ENCODE measurements at places on chromosomes 12 and 14.

GRCh38 chr14:93764211-93764659 lies 24.1 kb downstream of the PRIMA1 start:
- no peak for DNase-seq

DNA sequence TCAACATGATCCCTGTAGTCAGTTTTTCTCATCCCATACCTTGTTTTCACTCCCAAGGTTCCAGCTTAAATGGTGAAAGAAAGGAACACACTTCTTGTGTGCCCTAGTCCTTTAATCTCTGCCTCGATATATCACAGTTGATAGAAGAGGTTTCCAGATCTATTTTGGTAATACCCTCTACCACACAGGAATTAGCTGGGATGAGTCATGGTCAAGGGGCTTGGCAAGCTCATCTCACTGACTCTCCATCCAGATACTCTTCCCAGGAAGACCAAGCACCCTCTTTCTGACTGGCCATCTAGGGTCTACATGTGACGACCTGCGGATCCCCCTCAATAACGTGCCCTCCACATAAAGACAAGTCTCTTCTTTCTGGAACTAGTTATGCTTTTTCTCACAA lies 277.9 kb downstream of the ITPR2 start:
- DNase-seq, result no peak

- no peak for DNase-seq
Observed at GRCh38 chr12:13183620-13184019, 12.9 kb upstream of the EMP1 start.

DNA sequence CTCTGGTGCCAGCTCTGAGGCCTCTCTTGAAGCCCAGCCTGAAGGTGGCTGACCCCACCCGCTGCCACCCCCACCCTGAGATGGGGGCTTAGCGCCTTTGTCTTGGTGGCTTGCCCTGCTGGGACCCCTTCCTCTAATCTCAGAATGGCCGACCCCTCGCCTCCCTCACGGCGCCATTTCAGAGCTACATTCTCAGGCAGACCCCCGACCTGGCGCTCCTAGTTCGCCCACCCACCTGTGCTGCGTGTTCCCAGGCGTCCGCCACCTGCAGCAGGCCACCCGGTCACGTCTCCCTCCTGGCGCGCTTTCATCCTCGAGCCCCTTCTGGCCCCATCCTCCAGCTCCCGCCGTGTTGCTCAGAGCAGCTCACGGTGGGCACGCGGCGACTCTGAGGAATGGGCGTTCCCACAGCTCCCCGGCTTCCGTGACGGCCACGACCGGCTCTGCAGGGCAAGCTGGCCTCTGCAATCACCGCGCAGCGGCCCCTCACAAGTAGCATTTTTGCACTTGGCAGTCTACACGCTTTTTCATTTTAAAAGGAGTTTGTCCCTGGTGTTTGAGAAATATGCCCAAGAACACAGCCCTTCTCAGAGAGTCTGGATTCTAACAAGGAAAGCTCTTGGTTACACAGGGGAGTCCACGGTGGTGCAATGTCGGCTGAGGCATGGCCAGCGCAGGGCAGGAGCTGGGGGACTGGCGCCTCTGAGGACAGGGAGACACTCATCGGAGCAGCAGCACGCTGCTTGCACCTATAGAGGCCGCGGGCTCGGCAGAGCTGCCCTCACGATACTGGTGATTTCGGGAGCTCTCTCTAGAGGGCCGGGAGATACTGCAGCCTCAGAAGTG lies 105.7 kb upstream of the C14orf180 start:
- DNase-seq, result no peak

- no peak for DNase-seq
Observed at GRCh38 chr12:92445253-92446082, 257.3 kb upstream of the PLEKHG7 start.

GRCh38 chr12:46269429-46270241 lies 792 bp upstream of the SLC38A1 start:
- DNase-seq, result peak; percentile 26

DNA sequence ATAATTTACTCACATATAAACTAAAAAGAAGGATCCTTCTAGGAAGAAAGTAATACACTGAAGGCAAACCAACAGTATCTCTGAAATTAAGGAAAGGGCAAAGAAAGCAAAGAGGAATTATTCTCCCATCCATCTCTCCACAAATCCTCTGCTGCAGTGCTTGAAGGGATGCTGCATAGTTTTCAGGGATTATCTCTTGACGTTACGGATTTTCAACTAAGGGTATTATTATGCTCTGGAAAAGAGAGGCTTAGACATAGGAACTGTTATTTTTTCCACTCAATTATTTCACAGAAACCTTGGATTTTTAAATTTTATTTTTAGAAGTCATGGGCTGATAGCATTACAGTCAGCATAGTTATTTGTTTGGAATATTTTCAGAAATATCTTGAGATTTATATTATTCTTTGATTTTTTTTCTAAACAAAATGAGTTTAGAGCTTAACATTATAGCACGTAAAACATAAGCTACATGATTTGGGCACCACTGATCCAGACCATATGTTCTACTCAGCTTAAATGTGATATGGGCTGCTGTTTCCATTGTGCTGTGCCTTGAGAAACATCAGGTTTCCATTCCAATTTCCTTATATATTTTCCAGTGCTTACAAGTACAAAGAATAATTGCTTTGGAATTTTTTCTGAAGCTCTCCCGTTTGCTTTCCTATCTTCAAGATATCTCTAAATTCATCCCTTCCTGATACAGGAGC lies 57.9 kb upstream of the DCN start:
- no peak for DNase-seq

DNA sequence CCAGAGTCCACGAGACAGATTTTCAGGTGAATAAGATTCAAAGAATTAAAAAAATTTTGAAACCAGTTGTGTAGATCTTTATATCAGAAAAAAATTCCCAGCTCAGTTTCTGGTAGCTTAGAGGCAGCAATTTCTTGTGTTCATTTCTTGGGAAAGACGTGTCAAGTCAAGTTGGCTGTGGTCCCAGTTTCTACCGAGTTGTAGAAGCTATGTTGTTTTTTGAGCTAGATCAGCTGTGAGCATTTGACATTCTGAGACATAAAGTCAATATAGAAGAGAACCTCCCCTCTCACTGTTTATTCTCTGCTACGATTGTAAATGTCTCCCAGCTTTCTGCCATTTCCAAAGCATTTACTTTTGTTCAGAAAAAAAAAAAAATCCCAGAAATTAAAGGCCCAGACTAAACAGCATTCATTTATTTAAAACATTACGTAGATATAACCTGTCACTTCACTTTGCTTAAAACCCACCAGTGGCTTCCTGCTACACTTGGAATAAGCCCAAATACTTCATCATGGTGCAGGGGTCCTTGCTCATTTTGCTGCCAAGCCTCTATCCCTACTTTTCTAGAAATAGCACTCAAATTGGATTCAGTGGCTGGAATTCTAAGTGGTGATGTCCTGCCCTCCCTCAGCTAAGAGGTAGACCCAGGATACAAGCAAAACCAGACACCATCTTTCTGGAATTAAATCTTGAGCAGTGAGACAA lies 20.6 kb upstream of the PYGL start:
- DNase-seq, result peak; percentile 8

DNA sequence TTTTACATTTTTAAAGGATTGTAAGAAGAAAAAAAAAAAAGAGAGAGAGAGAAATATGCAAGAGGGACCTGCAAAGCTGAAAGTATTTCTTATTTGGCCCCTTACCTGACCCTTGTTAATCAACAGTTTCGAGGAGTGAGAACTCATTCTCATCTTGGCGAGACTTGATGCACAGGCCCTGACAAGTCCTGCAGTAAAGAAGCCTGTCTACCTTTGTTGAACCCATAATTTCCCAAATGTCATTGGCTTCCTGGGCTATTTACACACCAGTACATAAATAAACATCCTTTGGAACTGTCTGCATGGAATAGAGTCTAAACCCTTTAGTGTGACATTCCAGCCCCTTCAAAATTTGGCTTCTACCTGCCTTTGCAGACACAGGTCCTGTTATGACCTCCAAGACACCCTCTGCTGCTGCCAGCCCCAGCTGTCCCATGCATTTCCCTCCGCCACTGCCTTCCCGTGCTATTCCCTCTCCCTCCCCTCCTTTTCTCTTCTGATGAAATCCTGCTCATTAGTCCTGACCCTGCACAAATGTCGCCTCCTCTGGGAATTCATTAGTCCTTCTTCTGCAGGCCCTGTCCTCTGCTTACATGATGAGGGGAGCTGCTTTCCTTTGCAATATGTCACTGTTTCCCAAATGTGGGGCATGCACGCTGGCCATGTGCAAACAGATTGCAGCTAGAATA lies 35.1 kb downstream of the MYL2 start:
- DNase-seq, result no peak

DNA sequence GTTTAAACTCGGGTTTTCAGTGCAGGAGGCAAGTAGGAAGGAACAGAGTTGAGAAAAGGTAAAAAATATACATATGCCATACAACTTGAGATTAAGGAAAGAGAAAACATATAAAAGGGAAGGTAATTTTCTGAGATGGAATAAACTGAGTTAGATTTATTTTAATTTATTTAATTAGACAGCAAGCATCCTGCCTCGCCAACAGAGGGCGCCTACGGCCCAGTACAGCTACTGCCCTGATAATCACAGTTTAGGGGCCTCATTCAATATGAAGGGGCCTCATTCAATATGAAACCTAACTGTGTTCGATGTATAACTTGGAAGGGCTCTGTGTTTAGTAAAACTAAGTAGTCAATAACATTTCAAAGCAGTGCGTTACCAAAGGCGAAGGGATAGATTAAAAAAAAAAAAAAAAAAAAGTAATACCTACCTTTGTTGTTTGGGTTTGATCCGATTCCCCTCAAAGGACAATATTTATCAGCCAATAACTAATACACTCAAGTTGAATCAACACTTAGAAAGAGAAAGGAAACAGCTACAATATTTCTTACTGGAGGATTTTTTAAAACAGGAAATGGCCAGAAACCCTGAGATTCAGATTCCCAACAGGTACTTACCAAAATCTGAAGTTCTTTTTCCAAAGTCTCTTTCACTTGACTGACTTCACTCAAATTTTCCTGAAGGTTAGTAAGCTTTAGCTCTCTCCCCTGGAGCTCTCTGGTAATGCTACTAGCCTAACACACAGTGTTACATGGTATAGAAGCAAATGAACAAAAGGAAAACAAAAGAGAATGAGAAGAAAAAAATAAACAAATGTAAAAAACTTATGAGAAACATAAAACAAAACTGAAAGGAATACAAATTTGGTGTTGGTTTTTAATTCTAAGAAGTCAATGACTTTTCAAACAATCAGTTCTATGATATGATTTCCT lies 70.0 kb upstream of the VPS33A start:
- DNase-seq, result no peak

- no peak for DNase-seq
Observed at GRCh38 chr12:108016022-108016564, 113.0 kb upstream of the WSCD2 start.

DNA sequence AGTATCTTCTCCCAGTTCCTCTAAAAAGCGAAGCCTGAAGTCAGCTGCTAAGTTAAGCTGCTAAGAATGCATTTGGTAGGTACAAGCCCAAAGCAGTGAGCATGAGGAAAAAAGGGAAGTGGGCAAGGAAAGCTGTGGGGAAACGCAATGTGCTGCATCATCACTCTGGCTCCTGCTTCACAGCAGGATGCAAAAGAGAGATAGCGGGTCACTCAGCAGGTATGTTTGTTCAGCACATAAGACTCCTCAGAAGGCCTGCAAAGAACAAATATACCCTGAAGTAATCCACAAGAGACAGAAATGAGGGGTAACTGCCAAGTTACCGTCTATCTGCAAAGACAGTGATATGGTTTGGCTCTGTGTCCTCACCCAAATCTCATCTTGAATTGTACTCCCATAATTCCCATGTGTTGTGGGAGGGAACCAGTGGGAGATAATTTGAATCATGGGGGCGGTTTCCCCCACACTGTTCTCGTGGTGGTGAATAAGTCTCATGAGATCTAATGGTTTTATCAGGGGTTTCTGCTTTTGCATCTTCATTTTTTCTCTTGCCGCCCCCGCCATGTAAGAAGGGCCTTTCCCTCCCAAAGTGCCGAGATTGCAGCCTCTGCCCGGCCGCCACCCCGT lies 127.4 kb upstream of the EGLN3 start:
- no peak for DNase-seq

DNA sequence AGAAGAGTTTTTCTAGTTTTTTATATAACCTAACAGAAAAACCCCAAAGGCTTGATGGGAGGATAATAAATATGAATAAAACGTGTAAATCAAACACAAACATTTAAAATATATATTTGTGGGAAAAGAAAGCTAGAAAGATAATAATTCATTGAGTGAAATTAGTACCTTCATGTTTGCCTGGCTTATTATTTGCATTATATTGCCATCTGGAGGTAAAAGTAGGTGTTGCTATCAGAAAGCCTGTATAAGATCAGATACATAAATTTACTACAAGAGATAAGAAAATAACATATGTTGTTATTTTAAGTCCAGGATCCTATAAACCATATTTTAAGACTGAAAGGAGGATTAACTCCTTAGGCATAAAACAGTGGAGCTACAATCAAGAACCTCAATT lies 77.7 kb downstream of the NTS start:
- no peak for DNase-seq

DNA sequence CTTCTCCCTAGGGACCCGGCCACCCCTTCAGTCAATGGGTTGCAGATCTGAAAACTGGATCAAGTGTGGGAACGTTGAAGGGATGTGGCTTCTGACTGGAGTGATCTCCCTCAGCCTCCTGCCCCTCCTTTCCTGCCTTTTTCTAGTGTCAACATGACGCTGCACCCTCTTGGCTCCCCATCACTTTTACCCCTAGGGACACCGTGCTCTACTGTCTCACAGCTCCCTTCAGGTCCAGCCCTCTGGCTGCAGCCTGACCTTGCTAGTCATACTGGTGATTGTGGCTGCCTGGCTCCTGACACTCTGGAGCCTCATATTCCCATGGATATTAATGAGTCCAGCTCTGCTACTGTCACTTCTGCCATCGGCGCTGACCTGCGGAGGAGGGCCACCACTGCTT lies 51.5 kb upstream of the RASSF3 start:
- no peak for DNase-seq

DNA sequence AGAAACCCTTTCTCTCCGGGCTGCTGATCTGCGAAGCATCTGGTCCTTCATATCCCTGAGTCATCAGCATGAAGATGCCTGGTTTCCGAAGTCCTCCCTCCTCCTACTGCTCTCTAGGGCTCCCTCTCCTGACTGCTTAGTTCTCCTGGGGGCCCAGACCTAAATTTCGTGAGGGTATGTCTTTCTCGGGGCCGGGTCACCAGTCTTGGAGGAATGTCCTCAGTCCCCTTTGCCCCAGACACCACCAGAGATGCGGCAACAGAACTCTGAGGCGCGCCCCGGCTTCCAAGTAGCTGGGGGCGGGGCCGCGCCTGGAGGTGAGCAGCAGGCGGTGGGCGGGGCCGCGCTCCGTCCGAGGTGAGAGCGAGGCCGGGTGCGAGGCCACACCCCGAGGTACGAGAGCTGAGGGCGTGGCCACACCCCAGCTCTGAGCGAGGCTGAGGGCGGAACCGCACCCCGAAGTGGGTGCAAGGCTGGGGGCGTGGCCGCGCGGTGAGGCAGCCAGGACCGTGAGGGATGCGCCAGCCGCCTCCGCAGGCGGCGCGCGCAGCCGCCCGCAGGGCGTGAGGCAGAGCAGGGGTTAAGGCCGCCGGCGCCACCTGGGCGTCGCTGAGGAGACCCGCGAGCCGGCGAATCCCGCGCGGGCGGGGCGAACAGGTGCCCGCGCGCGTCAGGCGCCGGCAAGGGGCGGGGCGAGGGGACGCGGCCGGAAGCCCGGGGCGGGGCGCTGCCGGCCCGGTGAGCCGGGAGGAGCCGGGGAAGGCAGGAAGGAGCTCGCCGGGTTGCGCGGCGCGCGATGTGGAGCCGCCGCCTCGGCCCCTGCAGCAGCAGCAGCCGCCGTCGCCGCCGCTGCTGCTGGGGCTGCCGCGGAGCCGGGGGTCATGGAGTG lies at the start of gene BICDL1:
TSS of gene BICDL1 (plus strand) at position 765 of the 889 bp plus-strand sequence. CDS start 633 bp downstream, outside the sequence.
- peak; percentile 33 for DNase-seq

GRCh38 chr14:21999402-21999801 lies 325.8 kb upstream of the OR4E1 start:
- DNase-seq, result no peak

Data from hippocampal formation (tissue), 2 donors.